ENCODE measurements at places on chromosomes 2 and 18.

DNA sequence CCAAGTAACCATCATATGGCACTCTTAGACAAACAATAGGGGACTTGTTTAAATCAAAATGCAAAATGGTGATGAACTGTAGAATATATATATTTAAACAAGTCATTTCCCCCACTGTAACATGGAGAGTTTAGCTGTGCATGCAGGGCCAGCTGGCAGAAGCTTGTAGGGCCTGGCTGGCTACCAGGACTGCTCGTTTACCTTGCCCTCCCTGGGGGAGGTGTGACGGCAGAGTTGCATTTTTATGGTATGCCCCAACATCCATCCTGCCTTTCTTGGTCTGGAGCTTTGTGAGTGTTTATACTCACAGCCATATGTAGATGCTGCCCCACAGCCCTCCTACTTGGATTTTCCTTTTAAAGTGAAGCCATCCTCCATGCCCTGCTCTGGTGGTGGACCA, 101.7 kb upstream of the ZFP36L2 start:
- no peak for DNase-seq

DNA sequence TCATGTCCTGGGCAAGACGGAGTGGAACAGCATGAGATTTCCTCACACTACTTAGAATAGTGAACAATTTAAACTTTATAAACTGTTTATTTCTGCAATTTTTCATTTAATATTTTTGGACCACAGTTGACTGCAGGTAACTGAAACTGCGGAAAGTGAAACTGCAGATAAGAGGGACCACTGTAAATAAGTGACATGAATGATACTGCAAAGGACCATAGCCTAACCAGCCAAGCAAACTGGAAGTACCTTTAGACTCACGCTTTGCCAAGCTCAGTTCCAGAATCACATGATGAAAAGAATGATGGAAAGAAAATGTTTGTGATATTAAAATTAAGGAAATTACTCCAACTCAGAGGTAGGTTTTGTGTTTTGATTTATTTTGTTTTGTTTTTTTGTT, 94.6 kb upstream of the ITGA4 start:
- no peak for DNase-seq

GRCh38 chr2:3189961-3190360, 187.7 kb downstream of the EIPR1 start:
- no peak for DNase-seq

DNA sequence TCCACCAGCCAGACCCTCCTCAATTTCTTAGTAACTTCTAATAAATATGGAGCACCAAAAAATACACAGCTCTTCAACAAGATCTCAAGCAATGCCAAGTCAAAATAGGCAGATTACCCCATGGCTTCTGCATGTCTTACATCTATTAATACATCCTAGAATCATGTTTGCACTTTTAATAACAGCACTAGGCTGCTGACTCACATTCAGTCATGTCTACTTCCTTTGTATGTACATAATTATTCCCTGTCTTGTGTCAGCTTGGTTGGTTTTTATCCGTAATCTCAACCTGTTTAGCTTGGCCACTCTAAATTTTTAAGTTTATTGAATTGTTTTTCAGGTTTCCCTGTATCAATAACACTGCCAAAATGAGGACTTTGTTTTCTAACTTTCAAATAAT, 420.1 kb upstream of the ACVR2A start:
- no peak for DNase-seq

- DNase-seq = no peak
Observed at GRCh38 chr2:150101947-150102346, 385.5 kb downstream of the RND3 start.

GRCh38 chr18:37006742-37007141, 177.8 kb downstream of the KIAA1328 start:
- DNase-seq = no peak

Measured in activated CD4-positive, alpha-beta T cell treated with anti-CD3 and anti-CD28 coated beads, Interleukin-2, amount 10 ng/mL, durations not matched to agents 7 days and 5 days (primary cell).